ENCODE measurements at places on chromosomes 7 and 10. TPM values are rescaled to one million over a fixed set of nuclear protein-coding genes. Genes with fewer than 3 reads are reported as not detected.

- DNase-seq, result no peak
Observed at GRCh38 chr7:135900065-135900546, 77.1 kb downstream of the MTPN start.

GRCh38 chr7:85522070-85522469, 335.2 kb upstream of the SEMA3D start:
- DNase-seq, result no peak

DNA sequence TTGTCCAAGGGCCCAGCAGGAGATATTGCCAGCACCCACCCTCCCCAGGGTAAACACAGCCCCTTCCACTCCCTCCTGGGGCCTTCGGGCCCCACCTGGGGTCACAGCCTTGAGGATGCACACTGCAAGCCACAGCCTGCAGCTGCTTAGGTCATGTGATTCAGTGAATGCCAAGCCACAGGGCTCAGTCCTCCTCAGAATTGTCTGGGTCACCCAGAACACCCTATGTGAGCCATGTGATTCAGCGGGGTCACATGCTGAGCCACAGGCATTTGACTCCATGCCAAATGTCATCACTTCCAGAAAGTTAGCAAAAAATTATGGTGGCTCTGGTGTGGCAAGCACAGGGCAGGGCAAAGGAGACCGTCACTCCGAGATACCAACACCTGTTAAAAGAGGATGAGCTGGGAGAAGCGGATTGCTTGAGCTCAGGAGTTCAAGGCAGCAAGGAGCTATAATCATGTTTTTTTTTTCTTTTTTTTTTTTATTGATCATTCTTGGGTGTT, 17.2 kb upstream of the PSAP start:
- peak; percentile 85 for DNase-seq

- peak; percentile 99 for DNase-seq
Observed at GRCh38 chr7:30469303-30469702, 9.3 kb downstream of the NOD1 start.

DNA sequence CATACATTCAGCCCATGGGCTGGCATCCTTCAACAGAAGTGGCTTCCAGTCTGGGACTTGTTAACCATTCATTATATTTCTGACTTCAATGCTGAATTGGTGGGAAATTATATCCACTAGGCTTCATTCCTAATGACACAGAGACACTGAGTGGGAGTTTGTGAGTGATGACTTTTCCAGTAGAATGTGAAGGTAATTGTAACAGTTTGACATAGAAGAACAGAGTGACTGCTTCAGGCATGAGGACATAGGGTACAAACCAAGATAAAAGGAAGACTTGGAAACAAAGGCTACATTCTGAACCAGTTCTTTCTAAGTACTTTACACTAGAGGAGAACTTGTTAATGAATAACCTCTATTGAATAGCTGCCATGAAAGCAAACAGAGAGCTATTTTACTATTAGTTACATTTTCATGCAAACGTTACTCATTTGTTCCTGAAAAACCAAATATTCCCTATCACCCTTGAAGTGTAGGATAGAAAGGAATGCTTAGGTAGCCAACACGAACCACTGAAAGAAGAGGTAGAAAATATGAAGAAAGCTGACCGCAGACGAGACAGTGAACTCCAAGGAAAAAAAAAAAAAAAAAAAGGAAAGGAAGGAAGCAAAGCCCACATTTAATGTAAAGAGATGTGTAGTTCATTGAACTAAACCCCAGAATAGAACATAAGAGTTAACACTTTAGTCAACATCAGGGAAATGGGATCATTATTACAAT, 237.0 kb upstream of the SEMA3C start:
- DNase-seq, result peak; percentile 37

- DNase-seq, result peak; percentile 19
Observed at GRCh38 chr10:5665373-5666007, 905 bp downstream of the ASB13 start.

DNA sequence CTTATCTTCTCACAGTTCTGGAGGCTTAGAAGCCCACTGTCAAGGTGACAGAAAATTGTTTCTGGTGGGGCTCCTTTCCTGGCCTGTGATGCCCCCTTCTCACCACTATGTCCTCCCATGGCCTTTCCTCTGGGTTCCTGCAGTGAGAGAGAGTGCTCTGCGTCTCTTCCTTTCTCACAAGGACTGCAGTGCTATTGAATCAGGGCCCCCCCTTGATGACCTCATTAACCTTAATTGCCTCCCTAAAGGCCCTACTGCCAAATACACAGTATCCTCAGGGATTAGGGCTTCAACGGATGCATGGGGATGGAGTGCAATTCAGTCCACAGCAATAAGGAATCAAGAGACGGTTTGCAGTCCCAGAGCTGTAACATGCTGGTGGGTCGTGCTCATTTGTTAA, 82.0 kb upstream of the GRB10 start:
- no peak for DNase-seq

Gene SNX10
- total RNA-seq, result 0.53 TPM

Gene BLVRA
- total RNA-seq, result 39.4 TPM
